ENCODE measurements at places on chromosomes 7 and 10. TPM values are rescaled to one million over a fixed set of nuclear protein-coding genes. Genes with fewer than 3 reads are reported as not detected.

DNA sequence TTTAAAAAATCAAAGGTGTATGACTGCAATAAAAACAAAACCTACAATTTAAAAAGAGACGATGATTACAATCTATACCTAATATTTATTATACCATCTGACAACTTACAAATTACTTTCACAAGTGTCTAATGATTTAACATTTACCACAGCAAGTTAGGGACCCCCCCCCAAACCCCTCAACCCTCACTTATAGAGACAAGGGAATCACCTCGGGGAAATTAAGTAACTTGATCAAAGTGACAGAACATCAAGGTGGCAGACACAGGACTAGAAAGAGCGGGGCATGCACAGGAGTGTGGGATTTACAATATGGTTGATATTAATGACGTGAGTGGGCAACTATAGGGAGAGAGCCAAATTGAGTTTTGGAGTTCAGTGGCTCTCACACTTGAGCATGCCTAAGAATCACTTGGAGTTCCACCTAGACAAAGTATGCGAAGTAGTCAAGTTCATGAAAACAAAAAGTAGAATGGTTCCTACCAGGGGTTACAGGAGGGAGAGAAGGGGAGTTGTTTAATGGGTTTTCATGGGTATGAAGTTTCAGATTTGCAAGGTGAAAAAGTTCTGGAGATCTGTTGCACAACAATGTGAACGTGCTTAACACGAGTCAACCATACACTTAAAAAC lies 43.4 kb downstream of the SGMS1 start:
- DNase-seq, result no peak

The SPOCK2 gene
- total RNA-seq, result 3.7 TPM

GRCh38 chr7:41256186-41256945 lies 446.5 kb downstream of the INHBA start:
- no peak for DNase-seq

DNA sequence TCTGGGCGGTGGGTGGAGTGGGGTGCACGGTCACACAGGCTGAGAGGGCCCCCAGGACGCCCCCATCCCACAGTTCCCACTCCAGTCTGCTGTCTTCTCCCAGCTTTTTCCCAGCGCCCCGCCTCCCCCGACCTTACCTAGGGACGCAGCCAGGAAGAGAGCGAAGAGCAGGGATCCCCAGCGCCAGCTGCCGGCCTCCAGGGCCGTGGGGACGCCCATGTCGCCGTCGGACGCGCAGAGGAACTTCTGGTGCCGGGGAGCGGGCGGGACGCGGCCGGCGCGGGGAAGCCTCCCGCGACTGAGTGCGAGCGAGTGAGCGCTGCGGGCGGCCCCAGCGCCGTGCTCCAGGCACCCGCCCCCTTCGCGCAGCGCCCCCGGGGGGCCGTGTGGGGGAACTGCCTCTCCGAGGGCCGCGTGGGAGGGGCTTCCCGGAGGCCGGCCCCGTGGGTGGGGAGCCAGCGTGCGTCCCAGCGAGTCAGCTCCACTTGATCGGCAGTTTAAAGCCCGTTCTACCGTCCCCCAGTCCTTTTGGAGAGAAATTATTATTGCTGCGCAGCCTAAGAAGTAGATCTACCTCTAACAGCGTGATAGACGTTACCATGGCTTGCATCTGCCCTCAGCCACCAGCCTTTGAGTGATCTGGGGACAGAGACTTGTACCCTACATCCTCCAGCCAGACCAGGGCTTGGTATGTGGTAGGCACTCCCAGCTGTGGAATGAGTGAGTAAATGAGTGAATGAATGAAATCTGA lies at the start of gene VSIR:
Gene VSIR, minus strand, starts transcription at position 300 of the 751 bp plus-strand sequence. Its CDS starts 81 bp downstream, at position 219.
- peak; percentile 90 for DNase-seq

- DNase-seq, result no peak
Measured at GRCh38 chr7:104695563-104695962, 318.4 kb upstream of the KMT2E start.

The RBM20 gene
- 8.3 TPM for total RNA-seq

The WDR37 gene
- 8.7 TPM for total RNA-seq

The MOGAT3 gene
- total RNA-seq, result not detected

GRCh38 chr10:31299119-31299518 lies 19.9 kb upstream of the ZEB1 start:
- no peak for DNase-seq

DNA sequence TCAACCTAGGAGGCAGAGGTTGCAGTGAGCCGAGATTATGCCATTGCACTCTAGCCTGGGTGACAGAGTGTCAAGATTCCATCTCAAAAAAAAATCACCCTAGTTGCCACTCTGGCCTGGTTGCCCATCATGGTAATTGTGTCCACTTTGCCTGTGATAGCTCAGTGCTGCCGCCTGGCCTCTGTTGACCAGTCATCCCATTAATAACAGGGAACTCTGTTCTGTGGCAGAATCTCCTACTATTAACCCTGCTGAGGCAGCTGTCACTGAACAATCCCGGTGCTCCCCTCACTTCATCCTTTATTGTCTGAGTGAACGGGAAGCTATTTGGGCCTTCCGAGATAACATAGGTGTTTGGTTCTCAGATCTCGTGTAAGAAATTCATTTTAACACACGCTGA lies 14.6 kb downstream of the ZNF3 start:
- DNase-seq, result no peak

The SHTN1 gene
- total RNA-seq, result 3.3 TPM

The ENKUR gene
- total RNA-seq, result 0.04 TPM

The FAM25A gene
- total RNA-seq, result not detected

DNA sequence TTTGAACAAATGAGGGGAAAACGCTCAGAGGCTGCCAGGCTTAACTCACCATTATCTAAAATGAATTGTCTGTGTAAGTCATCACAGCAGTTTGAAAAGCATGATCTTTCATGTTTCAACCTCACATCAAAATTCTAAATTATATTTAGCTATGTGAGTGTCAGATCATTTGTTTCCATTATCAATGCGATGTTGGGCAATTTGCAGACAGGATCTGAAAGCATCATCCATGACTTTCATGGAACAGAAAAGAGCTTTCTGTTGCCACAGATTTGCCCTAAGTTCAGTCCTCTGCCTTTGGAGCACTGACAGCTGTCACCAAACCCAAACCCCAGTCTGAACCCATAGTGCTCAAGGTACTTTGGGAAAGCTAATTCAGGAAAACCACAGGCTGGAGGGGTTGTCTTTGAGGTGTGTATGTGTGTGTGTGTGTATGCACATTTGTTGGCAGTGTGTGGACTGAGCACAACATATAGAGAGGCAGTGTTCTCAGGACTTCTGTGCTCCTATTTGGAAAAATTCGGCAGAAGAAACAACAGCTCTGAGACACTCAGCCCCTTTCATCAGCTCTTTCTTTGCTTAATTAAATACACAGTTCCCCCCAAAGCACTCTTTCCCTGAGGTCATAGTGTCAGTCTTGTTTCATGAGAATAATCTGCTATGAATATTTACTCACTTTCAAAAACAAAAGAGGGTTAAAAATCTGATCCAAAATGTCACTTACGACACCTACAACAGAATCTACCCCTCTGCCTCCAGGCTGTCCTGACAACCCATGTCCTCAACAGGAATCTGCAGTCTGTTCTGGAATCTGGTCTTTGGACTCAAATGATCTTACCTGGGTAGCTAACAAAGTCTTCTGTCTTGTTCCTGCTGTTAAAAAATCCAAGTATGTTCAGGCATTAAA lies 188.5 kb upstream of the KLF14 start:
- no peak for DNase-seq

GRCh38 chr10:31876652-31877352 lies 51.8 kb downstream of the ARHGAP12 start:
- peak; percentile 74 for DNase-seq

- no peak for DNase-seq
Measured at GRCh38 chr7:150945853-150946420, 32.2 kb downstream of the KCNH2 start.

- no peak for DNase-seq
Measured at GRCh38 chr7:157870644-157871290, 534.0 kb downstream of the DNAJB6 start.

DNA sequence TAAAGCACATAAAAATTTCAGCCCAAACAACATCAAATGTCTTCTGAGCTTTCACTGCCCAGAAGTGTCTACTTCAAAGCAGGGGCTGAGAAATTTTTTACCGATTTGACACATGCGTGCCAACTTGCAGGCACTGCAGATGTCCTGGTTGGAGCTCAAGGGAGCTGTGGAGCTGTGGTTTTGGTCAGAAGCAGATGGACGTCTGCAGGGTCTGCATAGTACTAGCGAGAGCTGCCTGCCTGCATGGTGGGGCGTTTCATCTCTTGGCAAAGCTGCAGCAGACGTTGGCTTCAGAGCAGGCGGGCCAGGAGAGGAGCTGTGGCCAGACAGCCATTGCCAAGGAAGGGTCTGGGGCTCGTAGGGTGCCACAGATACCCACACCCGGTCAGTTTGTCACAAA lies 296.7 kb downstream of the GLRX3 start:
- no peak for DNase-seq

GRCh38 chr10:69973678-69974077 lies 79.0 kb upstream of the MACROH2A2 start:
- peak; percentile 50 for DNase-seq

DNA sequence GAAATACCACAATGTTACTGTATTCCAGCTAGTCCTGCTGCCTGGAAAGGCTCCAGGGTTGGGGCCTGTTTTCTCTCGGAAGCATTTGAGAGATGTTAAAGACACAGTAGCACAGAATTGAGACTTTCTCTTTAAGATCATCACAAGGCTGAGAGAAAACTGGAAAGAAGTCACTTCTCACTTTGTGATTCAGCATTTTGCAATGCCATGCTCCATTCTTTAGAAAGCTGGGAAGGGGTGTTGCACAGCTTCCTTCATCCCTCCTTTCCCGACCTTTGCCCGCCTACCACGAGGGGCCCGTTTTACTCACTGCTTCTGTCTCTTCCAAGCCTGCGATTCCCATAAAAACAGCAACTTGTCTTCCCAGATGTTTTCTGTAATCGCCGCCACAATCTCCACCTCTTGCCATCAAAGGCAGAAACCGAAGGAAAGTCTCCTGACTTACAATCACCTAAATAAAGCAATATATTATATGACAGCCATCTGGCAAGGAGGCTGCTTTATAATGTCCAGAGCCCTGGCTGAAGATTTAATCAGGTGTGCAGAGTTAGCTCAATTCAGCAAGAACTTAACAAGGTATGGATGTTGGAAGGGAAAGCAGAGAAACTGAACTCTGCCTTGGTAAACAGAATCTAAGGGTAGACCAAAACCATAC lies 18.9 kb downstream of the NOD1 start:
- peak; percentile 89 for DNase-seq

DNA sequence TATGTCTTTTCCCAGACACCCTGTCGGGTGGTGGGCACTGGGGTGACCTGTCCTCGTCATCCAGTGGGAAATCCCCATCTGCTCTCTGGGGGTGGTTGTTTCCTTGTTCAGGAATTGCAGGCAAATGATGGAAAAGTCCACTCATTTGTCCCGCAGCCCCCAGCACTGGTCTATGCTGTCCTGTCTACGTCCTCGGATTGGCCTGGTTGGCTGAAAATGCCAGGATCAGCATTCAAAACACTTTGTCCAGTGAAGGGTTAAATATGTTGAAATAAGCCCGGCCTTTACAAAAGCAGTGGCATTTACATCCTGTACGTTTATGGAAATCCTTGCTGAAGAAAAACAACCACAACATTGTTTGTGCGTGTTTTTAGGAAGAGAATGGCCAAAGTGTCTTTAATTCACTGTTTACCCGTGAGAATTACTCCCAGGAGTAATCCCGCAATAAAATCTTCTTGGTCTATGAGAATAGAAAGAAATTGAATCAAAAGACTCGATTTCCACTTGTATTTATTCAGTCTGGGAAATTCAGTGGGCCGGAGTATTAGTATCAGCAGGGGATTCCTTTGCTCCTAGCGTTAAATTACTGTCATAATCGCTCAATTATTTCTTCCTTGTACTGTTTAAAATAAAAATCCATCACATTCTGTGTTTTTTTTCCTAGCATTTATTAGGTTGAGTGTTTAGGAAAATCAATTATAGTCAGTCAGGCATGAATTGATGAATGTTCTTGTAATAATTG lies 116.8 kb upstream of the SH2B2 start:
- DNase-seq, result no peak

The TDRD1 gene
- total RNA-seq, result 0.13 TPM

GRCh38 chr7:152735443-152736004 lies 24.0 kb upstream of the ACTR3B start:
- peak; percentile 33 for DNase-seq

DNA sequence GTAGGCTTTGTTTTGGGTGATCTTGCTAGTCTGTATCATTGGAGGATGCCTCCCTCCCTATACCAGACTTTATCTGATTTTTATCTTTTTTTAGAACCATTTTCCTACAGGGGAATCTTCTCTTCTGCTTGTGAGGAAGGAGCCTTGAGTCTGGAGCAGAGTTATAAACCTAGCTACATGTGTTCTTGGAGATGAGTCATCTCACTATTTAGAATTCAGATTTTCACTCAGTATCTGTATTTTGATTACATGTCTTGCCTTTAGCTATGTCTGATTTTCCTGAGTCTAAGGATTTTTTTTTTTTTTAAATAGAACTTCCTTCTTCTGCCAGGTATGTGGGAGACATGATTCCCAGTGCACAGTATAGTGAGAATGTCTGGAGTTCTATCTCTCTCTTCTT lies 211.6 kb upstream of the MBL2 start:
- no peak for DNase-seq

DNA sequence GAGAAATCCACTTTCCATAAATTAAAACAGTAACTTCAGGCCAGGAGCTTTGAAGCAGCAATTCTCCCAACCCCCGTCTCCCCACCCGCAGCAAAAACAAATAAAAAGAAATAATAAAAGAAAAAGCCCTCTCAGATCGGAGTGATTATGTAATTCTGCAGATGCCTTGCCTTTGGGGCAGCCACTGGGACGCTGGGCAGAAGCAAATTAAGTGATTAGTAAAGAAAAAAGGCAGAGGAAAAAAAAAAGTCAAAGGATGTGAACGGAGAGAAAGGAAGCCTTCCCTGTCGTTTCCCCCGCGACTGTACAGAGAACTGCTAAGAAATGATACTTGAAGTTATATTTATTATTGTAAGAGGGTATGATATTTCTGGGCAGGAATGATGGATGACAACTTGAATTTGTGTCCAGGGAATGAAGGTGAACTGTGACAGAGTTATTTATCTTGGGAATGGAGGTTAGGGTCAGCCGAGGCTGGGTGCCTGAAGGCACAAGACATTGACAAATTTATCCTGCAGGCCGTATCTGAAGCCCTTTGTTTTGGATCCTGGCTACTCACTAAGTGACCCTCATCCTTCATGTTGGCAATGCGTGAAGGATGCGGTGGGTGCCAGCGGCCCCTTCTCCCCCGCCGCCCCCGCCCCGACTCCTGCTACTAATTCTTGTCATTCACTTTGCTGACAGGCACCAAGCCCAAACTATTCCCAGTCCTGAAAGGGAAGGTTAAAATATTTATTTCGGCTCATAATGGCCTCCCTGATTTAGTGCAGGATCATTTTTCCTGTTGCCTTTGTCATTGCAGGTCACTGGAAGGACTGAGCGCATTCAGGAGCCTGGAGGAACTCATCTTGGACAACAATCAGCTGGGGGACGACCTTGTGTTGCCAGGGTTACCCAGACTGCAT lies 604.0 kb downstream of the LRMDA start:
- DNase-seq, result peak; percentile 21

All from muscle of leg (tissue), 16 donors.